Brain microvascular endothelial cell (primary cell): ENCODE measurements at places on chromosomes 7 and 10.

DNA sequence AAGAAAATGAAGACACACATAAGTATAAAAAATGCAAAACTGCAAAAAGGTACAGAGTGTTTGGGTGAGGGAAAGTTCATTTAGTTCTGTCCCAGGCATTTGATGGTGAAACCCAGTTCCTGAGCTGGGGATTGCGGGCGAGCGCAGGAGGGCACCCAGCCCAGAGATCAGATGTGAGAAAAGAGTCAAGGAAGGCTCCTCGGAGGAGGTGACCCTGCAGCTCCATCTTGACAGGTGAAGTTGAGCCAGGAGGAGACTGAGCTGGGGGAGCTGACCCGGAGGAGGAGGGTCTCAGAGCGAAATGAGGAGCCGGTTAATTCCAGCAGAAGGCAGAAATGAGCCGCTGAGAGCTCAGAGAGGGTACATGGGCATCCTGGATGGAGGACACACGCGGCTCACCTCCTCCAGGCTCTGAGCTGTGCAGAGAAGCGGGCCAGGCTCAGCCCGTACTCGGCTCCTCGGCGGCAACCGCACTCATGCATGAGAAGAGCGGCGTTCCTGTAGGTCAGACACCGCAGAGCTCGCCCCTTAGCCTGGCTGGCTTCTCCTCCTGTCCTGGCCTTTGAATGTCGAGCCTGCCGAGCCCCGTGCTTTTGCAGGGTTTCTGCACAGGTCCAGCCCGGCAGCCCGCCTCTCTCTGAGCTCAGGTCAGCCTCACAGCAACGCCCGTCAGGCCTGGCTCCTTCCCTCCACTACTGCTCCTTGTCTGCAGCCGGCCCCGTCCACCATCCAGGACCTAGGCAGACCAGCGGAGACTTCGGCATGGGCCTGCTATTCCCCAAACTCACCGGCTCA, 9.5 kb upstream of the RAMP3 start:
- DNase-seq = no peak

GRCh38 chr10:9262770-9263169, 1208.3 kb downstream of the GATA3 start:
- DNase-seq = peak; percentile 42

- no peak for DNase-seq
Observed at GRCh38 chr10:78761311-78761781, 307.4 kb upstream of the ZMIZ1 start.

DNA sequence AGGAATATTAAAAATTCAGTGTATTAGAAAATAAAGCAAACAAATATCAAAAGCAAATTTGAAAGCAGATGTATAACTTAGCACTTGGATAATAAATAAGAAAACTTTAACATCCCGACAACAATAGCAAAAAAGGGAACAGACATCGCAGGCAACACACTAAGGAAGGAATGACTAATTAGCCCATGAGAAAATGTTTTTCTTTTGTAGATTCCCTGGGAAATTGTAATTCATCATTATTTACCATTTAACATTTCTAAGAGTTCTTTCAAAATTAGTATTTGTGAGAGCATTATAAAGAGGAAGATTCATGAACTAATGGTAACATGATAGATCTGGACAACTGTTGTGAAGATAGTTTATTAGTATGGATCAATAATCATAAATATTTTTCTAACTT, 106.0 kb upstream of the STK17A start:
- no peak for DNase-seq

- no peak for DNase-seq
Observed at GRCh38 chr7:116324582-116324981, 114.2 kb downstream of the TES start.

- peak; percentile 85 for DNase-seq
Observed at GRCh38 chr7:151592868-151593486, 73.3 kb upstream of the RHEB start.

DNA sequence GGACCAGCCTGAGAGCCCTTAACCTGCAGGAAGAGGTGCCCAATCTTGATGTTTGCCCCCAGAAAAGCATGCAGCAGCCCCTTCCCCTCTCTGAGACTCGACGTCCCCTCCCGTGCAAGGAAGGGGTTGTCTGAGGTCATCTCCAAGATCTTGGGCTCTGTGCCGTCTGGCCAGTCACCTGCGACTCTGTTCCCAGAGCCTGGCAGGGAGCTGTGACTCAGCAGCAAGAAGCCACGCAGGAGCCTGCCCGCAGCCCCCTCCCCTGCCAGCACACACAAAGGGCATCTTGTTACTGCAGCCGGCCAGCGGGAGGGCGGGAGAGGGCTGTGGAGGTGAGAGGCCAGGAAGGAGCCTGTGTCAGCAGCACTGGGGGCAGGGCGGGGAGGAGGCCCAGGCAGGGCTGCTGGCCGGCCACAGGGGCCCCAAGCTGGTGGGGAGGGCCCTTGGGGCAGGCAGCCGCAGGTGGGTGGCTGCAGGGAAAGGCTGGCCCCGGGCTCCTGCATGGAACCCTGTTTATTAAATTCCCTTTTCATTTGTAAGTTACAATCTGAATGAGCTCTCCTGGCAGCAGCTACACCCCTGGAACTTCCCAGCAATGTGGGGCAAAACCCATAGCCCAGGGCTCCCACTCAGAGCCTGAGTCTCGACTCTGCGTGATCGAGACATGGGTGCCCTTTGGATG, 103.7 kb upstream of the ZMIZ1 start:
- peak; percentile 17 for DNase-seq

GRCh38 chr7:54637712-54638396, 95.7 kb downstream of the VSTM2A start:
- DNase-seq = no peak

DNA sequence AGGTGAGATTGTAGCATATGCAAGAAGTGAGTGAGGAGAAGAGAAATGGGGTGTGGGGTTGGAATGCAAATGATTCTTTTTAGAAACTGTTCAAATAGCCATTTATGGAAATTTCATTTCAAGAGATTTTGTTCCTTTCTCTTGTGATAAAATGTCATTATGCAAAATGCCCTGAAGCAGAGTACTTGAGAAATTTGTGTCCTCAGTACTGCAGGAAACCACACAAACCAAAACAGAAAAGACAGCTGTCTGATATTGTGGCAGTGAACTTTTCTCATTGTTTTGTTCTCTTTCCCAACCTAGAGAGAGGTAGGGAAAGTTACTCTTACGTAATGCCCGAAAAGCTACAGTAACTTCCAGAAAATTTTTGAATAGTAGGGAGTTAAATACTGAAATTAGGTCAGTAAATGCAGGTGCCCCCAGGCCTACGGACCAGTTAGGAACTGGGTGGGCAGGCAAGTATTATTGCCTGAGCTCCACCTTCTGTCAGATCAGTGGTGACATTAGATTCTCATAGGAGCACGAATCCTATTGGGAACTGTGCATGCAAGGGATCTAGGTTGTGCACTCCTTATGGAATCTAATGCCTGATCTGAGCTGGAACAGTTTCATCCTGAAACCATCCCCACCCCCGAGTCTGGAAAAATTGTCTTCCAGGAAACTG, 34.0 kb downstream of the DLD start:
- DNase-seq = no peak

GRCh38 chr7:142511801-142512200, 237.5 kb upstream of the PRSS1 start:
- no peak for DNase-seq

GRCh38 chr10:117360016-117360415, 15.2 kb downstream of the PDZD8 start:
- DNase-seq = no peak
